ENCODE measurements at places on chromosomes 3 and 15.

- no peak for DNase-seq
Observed at GRCh38 chr3:11430624-11431023, 158.4 kb downstream of the ATG7 start.

DNA sequence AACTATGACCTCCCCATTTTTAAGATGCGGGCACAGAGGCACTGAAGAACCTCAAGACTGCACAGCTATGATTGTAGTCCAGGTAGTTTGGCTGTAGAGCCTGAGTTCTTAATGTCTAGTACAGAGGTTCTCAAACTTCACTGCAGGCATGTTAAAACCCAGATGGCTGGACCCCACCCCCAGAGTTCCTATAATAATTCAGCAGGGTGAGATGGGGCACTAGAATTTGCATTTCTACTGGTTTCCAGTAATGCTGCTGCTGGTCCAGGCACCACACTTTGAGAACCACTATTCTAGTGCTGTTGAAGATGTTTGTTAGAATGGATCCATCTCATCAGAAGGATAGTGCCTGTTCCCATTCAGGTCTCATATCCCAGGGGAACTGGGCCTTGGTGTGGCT is 274.9 kb downstream of the ABHD5 start:
- no peak for DNase-seq

DNA sequence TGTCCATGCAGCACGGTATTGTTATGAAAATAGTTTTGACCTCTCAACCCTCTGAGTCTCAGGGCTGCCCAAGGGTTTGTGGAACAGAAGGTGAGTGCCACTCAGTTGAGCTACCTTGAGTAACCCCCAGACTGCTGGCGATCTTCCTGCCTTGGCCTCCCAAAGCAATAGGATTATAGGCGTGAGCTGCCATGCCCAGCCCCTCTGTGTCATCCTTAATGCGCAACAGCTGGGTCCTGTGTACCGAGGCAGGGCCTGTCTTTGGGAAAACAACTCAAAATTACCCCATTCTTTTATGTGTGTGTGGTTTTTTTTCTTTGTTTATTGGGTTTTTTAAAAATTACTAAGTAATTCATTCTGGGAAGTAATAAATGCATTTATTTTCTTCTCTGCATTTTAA is 78.3 kb upstream of the TPM1 start:
- no peak for DNase-seq

DNA sequence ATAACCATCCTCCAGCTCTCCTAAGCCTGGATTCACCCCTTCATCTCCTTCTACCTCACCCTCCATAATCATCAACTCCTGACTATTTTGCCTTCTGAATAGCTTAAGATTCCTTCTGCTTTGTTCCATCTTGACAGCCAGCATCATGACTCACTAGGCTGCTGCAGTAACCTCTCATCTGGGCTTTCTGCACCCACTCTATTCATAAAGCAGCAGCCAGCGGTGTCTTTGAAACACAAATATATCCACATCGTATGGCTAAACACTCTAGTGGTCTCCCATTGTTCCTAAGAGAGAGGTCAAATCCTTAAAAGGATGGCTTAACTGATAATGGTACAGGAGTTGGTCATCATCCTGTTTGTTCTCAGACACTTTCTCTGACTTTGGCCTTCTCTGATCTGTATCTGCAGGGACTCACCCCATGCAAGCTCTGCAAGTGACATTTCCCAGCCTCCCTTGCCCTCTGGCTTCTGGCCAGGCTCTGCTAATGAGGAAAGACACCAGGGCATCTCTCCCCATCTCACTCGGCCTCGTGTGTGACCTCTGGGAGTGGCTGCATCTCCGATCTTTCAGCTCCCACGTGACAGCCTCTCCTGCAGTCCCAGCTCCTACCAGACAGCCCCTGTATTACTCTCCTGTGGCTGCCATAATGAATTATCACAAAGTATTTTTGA is 6.2 kb downstream of the GRK7 start:
- no peak for DNase-seq

DNA sequence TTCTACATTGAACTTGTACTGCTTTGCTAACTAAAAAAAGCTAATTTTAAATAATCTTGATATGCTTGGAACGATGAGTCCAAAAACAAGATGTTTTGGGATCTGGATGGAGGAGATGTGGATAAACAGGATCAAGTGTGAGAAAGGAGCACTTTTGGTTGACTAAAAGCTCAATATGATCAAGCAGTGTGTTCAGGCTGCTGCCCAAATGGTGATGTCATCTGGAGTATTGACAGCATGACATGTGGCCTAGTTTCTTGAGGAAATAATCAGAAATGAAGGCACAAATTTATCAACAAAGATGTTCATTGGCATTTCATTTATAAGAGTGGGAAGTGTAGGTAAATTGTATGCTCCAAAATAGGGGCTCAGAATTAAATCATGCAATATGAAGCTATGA is 161.2 kb downstream of the SOX2 start:
- no peak for DNase-seq
